Cortex of kidney (tissue), 1 donor: ENCODE measurements at places on chromosomes 5 and 9.

DNA sequence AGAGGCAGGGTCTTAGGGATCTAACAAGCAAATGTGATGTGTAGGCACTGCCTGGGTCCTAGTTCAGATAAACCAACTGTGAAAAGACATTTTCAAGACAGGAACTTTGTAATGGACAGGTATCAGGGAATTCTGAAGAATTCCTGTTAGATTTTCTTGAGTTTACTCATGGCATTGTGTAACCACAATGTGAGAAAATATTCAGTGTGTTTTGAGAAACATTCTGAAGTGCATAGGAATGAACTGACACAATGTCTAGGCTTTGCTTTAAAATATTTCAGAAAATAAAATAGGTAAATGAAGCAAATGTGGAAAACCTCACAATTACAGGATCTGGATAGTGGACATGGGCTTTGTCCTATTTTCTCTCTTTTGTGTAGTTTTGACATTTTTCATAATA lies 15.2 kb upstream of the AFAP1L1 start:
- no peak for DNase-seq

GRCh38 chr5:53334431-53334941 lies 145.9 kb upstream of the FST start:
- no peak for DNase-seq

DNA sequence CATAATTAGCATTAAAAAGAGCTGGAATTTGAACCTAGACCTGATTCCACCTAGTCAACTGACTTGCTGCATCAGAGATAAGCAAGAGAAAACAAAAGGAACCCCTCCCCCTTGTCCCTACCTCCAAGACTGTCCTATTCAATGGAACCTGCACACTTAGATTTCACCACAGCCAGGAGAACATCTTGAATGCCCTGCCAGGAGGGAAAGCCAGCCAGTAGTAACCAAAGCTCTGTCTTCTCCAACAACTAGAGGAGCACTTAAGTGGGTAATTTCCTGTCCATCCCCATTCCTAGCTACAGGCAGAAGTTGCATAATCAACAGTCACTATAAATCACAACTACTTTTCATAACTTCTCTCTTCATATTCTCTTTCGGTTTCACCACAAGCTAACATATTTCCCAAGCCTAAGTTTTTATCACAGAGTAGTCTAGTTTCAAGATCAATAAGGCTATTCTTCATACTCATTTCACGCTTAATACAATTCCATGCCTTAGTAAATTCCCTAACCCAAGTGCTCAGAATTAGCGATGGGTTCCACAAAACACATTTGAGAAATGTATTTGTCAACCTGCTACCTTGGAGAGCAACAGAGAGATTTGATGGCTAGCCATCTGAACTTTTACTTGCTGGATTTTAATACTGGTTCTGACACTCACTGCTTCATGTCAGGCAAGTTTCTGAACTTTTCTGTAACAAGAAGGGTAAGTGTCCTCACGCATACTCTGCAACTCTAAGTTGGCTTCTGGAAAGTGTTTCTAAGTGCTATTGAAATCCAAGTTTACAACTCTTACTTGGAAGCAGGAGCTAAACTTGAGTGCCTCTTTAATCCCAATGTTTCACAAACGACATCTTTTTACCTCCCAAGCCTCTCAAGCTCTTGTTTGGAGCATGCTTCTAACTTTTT lies 2.0 kb downstream of the DENND1A start:
- no peak for DNase-seq

- no peak for DNase-seq
Measured at GRCh38 chr5:94461131-94461530, 157.3 kb downstream of the KIAA0825 start.

- DNase-seq = no peak
Measured at GRCh38 chr9:77475641-77476473, 172.3 kb downstream of the GNA14 start.

- DNase-seq = no peak
Measured at GRCh38 chr9:8857926-8858595, 1058.5 kb upstream of the DMAC1 start.

DNA sequence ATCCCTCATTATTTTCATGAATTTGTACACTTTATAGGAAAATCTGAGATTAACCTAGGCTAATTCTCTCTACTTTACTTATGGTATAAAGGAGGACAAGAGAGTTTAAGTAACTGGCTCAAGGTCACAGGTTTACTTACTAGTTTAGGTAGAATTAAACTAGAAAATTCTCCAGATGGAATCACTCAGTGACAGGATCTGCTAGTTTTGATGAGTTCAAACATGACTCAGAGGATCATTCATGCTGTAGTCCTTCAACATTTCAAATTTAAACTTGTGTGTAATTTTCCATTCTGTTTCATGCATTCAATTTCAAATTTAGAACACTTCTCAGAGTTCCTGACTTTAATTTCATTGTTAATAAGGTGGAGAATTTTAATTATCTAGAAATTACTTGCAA lies 485.7 kb upstream of the TUSC1 start:
- DNase-seq = no peak

GRCh38 chr9:133939171-133939785 lies 52.8 kb downstream of the VAV2 start:
- no peak for DNase-seq

DNA sequence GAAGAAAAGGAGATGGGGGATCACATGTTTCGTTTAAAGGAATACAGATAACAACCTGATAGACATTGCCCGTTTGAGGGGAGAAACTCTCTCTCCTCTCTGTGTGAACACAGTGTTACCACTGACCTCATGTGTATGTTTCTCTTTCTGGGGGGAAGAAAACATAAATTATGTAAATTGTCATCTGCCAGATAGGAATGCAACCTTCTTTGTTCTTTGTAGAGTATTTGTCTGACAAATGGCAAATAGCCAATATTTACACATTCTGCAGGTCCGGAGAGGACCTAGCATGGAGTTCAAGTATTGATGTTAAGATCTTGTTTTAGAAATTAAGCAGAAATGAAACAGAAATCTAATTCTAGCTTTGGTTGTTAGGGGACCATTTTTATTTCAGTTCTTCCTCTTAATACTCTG lies 276.3 kb downstream of the SAXO1 start:
- no peak for DNase-seq

GRCh38 chr5:130978475-130978874 lies 186.6 kb downstream of the HINT1 start:
- no peak for DNase-seq

DNA sequence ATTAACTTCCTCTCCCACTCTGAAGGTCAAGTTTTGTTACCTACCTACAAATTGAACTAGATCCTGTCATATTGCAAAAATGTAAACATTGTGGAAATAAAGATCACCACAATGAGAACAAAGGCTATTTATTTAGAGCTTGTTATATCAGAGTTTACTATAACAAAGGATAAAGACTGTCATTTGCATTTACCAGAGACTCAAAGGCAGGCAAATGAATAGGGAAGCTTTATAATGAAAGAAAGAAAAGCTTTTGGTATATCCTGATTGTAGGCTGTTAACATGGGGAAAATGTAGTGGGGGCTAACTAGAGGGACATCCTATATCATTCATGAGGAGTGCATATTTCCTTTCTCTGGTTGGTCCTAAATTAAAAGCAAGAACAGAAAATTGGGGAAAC lies 403.5 kb upstream of the TYRP1 start:
- DNase-seq = no peak

- no peak for DNase-seq
Measured at GRCh38 chr9:136974817-136975535, 2.3 kb upstream of the PTGDS start.

GRCh38 chr9:6153425-6153824 lies 62.2 kb upstream of the IL33 start:
- no peak for DNase-seq

GRCh38 chr9:113995963-113996362 lies 82.1 kb downstream of the AMBP start:
- no peak for DNase-seq
